ENCODE measurements at places on chromosomes 6 and 20.

DNA sequence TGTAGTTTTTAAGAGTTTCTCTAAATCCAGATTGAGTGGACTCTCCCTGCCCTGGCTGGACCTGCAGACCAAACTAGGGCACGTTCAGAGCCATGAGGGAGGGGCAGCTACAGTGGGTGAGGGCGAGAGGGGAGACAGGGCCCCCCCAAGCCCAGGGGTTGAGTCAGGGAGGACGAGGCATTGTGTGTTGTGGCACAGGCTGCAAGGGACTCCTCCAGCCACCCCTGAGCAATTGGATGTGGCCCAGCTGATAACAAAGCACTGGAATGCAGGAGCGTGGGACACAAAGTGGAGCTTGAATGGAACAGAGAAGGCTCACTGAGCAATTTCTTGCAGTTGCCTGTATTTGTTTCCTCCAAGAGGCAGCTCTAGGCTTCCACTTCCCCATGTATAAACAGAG, 43.5 kb upstream of the MYL9 start:
- DNase-seq = no peak

- no peak for DNase-seq
Measured at GRCh38 chr6:73888050-73888449, 192.0 kb downstream of the CD109 start.

- no peak for DNase-seq
Measured at GRCh38 chr20:35823147-35823546, 51.3 kb downstream of the PHF20 start.

- DNase-seq = no peak
Measured at GRCh38 chr6:20033697-20034407, 178.4 kb downstream of the MBOAT1 start.

- DNase-seq = no peak
Measured at GRCh38 chr6:158413814-158414565, 101.7 kb downstream of the TULP4 start.

DNA sequence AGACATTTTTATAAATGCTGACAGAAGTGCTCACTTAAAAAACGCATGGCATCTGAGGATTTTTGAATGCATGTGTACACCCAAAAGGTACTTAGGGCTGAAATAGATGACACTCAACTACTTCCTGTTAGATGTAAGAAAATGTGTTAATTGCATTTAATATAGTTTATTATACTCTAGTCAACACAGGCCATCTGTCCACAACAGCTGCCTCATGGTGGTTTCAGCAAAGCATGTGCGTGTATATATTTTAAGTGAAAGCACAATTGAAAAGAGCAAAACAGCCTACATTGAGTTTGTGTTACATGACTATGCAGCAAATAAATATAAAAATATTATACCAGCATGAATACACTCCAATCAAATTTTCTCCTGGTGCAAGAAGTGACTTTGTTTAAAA, 1233.0 kb upstream of the EYS start:
- no peak for DNase-seq

DNA sequence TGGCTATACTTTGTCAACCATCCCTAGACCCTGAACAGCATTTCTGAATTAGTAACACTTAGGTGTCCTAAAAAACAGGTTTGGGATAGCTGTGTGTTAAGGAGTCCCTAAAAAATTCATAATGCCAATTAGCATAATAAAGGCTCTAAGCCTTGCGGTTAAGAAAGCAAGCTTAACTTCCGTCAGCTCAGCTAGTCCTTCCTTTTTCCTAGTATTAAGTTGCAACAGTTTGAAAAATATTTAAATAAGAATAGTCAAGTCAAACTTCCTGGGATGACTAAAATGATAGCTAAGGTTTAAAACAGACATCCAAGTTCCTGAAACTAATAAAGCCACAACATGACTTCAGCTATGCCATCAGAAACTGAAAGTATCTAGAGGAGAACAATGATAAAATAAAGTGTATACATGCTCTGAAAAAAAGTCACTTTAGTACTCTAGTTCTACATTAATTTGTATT, 3.5 kb downstream of the AKIRIN2 start:
- DNase-seq = no peak

- DNase-seq = no peak
Measured at GRCh38 chr6:143745166-143746133, 67.7 kb downstream of the PHACTR2 start.

DNA sequence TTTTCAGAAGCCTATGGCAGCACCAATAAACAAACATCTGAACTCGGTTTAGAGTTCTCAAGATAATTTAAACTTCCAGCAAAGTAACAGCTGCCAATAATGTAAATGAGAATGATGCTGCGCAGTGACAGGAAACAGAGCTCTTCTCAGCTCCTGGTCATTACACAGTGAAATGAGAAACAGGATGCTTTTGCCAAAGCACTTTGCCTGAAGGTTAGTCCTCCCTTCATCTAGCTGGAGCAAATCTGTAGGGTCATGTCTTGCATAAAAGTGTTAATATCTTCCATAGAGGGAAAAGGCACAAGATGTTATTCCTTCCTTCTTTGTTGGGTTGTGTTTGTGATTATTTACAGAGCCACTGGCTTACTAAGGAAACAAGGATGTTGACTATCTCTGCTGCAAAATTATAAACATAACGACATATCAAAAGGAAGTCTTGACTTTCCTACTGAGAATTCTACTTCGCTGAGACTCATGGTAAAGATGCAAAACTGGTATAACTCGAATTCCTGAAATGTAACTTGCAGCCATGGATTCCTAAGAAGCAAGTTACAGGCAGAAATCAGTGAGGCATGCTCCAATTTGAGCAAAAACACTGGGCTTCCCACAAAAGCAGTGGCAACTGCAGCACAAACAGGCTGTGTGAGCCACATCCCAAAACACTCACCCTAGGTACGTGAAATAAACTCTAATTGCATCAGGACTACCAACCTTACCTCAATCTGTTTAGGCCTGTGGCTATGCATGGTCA, 102.5 kb upstream of the BEND6 start:
- no peak for DNase-seq

GRCh38 chr20:53609491-53610445, 16.1 kb upstream of the ZNF217 start:
- peak; percentile 84 for DNase-seq

- no peak for DNase-seq
Measured at GRCh38 chr6:37272834-37273566, 15.1 kb upstream of the TMEM217 start.

GRCh38 chr6:35590622-35591066, 77.9 kb upstream of the TULP1 start:
- DNase-seq = no peak

GRCh38 chr6:107056796-107057195, 28.8 kb downstream of the MTRES1 start:
- DNase-seq = no peak

DNA sequence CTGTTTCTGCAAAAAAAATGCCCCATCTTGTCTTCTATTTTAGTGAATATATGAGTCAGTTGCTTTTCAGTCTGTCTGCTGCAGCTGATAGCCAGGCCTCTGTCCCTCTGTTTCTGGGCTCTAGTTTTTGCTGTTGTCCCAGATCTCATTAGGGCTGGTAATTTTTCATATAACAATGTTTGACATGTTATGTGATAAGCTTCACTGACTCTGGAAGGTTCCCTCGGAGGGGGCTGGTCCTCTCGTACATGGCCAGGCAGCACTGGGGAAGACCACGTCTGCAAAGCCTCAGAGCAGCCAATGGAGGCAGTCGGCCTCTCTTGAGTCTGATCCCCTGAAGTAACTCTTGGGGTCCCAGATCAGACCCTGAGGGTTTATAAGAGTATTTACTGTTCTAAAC, 223.8 kb downstream of the THBS2 start:
- no peak for DNase-seq

- no peak for DNase-seq
Measured at GRCh38 chr6:169802790-169803189, 51.4 kb downstream of the ERMARD start.

DNA sequence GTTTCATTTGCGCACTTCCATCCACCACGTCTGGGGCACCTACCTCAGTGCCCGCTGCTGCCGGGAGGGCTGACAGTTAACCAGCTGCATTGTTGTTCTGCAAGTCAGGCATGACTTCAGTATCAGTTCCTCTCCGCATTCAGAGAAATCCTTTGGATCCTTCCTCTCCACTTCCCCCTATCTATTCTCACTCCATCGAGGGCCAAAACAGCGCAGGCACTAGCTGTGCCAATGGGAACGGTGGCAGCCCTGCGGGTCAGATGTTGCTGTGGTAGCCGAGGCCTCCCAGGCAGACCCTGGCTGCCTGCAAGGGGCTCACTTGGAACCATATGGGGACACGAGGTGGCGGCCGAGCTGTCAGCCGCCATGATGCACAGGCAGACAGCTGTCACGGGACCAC, 64.2 kb upstream of the INSM1 start:
- no peak for DNase-seq
